ENCODE measurements at places on chromosomes 2 and 18.

GRCh38 chr18:4143585-4143984, 311.5 kb downstream of the DLGAP1 start:
- no peak for DNase-seq

GRCh38 chr18:57441071-57441794, 6.1 kb downstream of the ONECUT2 start:
- DNase-seq = no peak

DNA sequence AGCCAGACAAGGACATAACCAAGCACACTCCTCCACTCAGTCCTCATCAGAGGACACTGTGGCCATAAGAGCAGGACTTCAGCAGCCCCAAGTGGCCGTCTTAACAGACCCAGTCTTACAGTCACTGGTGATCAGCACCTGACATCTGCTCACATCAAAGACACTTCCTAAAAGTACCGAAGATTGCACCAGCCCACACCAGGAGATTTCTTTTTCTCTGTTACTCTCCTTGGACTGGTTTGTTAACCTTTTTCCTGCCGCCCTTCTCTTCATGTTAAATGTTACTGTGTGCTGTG, 44.1 kb downstream of the MRPS5 start:
- DNase-seq = no peak

- no peak for DNase-seq
Observed at GRCh38 chr2:230164139-230164538, 55.6 kb downstream of the SP110 start.

- no peak for DNase-seq
Observed at GRCh38 chr2:16755442-16755841, 89.8 kb upstream of the CYRIA start.

- DNase-seq = no peak
Observed at GRCh38 chr2:168188002-168188401, 59.4 kb downstream of the STK39 start.

DNA sequence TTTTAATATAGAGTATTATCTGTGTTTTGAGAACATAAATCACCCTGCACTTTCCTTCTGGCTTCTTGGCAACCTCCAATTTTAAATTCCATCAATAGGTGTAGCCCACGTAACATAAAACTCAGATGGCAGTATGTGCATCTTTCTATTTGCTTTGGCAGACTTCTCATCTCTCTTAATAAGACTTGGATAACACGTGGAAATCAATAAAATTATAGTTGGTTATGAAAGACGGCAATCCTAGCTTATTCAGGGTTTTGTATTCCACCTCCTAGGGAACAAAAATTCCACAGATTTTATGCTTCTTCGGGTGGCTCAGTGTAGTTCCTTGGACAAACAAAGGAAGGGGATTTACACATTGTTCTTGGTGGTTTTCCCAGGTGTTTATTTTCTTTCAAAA, 299.3 kb downstream of the RND3 start:
- DNase-seq = no peak

- no peak for DNase-seq
Observed at GRCh38 chr18:76562286-76563122, 67.5 kb upstream of the ZNF516 start.

GRCh38 chr2:205837663-205838062, 155.4 kb downstream of the NRP2 start:
- DNase-seq = no peak

DNA sequence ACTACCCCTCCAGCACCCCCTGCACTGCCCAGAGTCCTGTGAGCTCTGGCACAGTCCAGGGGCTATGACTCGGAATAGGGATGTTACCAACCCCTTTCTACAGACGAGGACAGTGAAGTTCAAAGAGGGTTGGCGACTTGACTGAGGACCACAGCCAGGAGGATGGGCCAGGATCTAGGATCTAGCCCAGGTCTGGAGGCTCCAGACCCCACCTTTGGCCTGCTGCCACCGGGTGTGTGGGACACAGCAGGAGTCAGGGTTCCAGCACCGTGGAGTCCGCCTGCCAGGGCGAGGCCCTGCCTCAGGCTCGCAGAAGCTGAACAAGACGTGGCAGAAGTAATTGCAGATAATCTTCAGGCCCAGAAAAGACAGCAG, 37.9 kb upstream of the GPC1 start:
- DNase-seq = no peak

DNA sequence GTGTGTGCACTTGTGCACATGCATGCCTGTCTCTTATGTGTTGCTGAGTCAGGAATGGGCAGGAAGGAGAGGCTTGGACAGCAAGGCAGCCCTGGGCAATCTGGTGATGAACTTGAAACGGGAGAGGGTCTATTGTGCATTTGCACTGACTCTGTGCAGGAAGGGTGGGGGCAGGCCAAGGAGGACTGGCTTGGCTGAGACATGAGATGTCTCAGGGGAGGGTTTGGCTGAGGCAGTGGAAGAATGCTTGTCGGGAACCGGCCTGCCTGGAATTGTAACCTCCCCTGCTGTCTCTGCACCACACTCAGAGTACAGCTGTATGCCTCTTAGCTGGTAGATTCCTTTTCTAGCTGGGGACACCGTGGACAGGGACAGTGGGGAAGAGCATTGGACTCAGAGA, 176.1 kb upstream of the TNP1 start:
- no peak for DNase-seq

- DNase-seq = no peak
Observed at GRCh38 chr18:55307505-55307904, 280.5 kb downstream of the TCF4 start.

- no peak for DNase-seq
Observed at GRCh38 chr2:195612611-195613495, 44.2 kb upstream of the SLC39A10 start.

DNA sequence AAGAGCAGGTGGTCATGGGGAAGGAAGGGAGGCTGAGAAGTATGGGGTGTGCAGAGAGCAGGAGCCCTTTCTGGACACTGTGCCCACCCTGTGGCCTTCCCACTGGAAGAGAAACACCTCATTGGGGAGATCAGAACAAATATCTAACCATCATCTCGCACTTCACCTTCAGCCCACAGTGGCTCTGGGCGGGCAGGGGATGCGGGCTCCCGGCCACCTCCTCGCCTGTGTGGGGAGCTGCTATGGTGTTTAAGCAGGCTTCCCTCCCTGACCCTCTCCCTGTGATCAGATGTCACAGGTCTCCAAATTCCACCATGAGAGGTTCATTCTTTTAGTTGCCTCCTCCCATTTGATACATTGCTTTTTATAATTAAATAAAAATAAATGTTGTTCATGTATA, 5.0 kb downstream of the FBLN7 start:
- no peak for DNase-seq

- no peak for DNase-seq
Observed at GRCh38 chr2:73101626-73102256, 11.0 kb downstream of the RAB11FIP5 start.

DNA sequence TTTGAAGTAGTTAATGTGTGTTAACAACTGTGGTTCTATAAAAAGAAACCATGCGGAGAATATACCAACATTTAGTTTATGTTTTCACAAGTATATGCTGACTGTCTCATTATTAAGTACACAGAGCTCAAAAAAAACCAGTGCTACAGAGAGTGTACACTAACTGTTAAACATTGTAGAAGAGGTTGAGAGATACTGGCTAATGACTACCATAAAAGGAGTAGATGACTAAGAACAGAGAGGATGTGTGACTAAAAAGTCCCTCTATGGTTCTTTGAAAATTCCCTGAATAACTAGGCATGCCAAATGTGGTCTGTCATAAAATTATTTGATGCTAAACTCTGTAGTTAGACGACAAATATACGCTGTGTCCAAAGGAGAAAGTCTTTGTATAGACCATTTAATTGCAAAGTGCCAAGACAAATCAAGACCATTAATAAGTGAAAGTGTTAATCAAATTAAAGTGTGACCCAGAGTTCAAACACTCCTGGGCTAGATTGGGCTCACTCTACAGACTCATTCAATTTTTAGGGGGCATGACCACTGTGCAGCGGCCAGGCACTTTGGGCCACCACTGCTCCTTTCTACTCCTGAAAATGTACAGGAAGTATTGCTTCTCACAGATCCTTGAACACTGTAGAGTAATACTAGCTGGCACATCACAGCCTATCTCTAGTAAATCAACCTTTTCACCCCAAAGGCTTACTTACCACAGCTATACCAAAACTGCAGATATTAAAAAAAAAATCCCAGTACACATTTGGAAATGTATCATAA, 45.1 kb upstream of the SERTAD2 start:
- DNase-seq = no peak

GRCh38 chr2:38945911-38946310, 56.2 kb downstream of the ARHGEF33 start:
- no peak for DNase-seq

DNA sequence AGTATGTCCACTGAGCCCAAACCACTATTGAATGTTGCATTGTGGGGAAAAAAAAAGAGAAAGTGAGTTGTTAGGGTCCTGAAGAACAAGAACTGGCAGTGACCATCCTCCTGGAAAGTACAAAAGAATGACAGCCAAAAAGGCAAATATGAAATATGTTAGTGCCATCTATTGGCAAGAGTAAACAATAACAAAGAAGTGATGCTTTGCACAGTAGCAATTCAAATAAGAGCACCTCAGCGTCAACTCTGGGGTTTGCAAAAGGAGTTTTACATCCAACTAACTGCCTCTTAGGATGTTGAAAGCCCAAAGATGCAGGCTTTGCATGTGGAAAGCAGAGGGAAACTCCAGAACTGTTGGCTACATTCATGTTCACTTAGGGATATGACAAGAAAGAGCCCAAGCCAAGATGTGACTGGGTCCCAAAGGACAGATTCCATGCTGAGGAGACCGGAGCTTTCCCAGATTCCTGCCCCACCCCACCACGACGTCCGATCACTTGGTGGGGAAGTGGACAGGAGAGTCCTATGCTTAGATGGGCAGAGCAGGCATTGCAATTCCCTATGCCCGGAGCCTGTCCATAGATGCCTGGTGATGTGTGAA, 15.6 kb downstream of the TRABD2A start:
- no peak for DNase-seq

DNA sequence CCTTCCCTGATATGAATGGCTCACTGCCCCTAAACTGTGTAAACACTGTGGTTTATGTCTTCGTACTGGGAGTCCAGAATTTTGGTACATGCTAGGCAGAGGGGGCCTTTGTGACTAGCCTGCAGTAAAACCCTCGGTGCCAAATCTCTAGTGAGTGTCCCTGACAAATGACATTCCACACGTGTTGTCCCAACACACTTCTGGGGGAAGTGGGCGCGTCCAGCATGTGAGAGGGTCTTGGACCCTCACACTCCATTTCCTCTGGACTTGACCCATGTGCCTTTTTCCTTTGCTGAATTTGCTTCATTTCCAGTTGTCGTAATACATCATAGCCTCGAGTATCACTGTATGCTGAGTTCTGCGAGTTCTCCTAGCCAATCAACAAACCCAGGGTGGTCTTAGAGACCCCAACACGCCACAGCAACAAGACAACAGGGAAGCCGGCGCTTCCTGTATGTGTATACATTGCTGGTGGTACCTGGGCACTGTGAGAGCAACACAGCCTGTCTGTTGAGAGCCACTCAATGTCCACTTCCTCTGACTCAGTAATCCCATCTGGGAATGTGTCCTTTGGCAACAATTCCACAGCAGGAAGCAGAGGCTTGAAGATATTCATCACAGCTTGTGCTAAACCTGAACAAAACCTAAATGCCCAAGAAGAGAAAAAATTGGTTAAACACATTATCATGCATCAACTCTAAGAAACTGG, 26.9 kb upstream of the SLC66A3 start:
- no peak for DNase-seq
